Fibroblast of skin of scalp (primary cell): ENCODE measurements at places on chromosomes 7 and 10.

DNA sequence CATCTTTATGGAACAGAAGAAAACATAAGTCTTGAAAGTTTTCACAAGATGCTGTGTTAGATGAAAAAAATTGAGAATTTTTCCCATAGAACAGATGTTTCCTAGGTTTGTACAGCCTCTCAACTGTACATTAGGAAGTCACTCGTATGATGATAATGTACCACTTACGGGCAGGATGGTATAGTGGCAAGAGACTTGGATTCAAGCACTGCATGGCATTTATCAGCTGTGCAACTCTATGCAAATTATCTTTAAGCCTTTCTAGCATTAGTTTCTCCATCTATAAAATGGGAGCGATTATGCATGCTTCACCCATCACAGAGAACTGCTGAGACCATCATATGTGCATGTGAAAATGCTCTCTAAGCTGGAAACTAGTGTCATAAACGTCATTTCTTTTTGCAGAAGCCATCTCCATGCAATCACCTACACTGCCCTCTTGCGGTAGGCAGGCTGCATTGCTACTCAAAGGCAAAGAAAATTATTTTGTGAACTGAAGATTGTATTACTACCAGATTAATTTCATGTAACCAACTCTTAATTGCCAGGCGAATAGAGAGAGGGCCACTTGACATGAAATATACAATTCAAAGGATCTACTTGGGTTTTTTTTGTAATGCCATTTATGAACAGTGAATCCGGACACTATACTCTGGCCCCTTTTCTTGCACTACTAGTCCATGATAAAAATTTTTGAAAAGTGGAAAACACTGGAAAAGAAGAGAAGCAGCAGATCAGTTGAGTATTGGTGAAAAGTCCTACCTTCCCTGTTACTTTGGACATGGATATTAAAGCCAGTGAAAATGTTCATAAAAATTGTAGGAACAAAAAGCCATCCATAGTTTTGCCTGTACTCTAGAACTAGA, 102.3 kb downstream of the JAZF1 start:
- peak; percentile 62 for DNase-seq

- DNase-seq: no peak
These were observed 15.2 kb downstream of the HIBADH start for GRCh38 chr7:27647489-27647888.

GRCh38 chr7:149459540-149460452, 1.1 kb downstream of the ZNF777 start:
- peak; percentile 12 for DNase-seq

GRCh38 chr7:149727899-149728476, 45.4 kb downstream of the ZNF467 start:
- no peak for DNase-seq

- DNase-seq: no peak
These were observed 115.9 kb downstream of the MALRD1 start for GRCh38 chr10:19164461-19164860.

GRCh38 chr7:77391230-77391629, 24.9 kb downstream of the GSAP start:
- no peak for DNase-seq
